Cerebellar nuclear complex (tissue), 1 donor: ENCODE measurements at places on chromosomes 5 and 9.

DNA sequence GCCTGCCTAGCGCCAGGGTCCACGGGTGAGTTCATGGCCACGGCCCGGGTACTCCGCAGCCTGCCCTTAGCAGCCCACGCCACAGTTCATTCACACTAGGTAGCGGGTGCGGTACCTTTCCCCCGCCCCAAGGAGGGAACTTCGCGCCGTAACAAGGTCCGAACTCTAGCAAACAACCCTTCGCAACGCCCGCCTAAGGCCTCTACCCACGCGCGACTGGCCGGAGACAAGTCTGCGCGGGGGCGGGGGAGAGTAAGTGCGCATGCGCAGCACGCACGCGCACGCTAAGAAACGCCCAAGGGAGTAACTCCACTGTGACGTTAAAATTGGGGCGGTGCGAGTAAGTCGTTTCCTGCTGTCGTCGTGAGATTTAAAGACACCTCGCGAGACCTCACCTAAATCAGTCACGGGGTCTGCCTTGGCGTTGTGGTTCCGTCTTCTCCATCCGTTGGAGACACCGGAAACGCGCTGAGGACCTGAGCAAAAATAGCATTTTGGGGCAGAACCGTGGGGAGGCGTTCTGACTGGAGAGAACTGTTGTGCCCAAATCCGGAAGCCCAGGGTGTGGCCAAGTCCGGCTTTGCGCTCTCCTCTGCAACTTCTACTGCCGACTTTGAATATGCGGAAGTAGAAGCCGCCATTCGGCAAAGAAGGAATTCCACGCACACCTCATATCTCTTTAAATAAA lies at the start of gene RAPGEF6:
Gene RAPGEF6 (minus strand): TSS at position 234 of the 688 bp plus-strand sequence. CDS start 199 bp downstream, at position 35.
- DNase-seq: peak; percentile 94

DNA sequence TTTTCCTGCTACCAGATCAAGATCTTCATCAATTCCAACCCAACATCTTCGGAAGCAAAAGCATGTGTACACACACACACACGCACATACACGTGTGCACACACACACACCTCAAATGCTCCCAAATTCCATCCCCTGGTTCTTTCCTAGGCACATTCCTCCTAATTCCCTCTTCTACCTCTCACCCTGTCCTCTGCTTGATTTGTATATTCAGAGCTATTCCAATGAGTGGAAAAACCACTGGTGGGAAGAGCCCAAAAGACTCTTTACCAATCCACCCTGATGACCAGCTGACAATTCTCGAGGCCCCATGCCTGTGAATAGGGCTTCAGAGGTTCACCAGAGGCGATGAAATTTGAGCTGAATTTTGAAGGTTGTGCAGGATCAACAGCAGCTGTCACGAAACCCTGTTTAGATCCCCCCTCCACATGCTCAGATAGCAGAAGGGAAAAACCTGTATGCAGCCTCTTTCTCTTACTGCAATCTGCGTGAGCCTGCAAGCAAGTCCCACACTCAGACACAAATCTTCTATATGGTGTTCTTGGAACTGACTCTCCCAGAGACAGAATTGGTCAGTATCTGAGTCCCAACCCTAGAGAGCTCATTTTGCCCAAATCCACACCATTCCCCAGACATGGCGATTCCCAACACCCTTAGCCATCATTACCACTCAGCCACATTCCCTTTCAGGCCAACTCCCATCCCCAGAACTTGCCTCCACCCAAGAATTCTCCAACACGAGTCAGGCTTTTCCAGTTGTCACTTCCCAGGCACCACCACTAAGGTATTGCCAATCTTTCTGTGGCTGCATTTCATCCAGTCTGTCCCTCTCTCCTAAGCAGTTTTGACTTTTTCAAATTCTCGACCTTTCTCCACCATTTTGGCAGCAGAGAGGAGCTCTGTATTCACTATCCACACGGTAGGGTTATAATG lies 4.3 kb upstream of the TRIO start:
- no peak for DNase-seq

DNA sequence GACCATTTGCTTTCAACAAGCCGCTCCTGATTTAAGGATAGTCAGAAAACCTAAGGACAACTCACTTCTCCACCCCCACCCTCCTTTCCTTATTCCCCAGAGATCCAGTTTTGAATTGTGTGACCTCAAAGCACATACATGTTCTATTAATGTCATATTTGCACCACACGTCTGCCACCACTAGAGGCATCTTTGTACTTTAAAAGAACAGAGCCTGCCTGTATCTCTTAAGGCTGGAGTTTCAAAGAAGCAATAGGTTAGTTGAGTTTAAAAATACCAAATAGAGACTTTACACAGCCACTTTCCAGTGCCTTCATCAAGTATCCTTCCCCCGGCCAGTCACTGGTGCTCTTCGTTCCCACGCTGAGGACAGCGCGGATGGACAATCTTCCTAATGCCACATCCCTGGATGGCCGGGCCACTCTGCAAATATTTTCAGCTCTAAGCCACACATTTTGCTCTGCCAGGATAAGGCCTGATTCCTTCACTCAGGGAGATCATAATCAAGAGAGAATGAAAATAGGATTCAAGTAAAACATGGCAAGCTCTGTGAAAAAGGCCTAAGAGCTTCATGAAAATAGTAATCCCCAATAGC lies 146.3 kb downstream of the SNCAIP start:
- no peak for DNase-seq

DNA sequence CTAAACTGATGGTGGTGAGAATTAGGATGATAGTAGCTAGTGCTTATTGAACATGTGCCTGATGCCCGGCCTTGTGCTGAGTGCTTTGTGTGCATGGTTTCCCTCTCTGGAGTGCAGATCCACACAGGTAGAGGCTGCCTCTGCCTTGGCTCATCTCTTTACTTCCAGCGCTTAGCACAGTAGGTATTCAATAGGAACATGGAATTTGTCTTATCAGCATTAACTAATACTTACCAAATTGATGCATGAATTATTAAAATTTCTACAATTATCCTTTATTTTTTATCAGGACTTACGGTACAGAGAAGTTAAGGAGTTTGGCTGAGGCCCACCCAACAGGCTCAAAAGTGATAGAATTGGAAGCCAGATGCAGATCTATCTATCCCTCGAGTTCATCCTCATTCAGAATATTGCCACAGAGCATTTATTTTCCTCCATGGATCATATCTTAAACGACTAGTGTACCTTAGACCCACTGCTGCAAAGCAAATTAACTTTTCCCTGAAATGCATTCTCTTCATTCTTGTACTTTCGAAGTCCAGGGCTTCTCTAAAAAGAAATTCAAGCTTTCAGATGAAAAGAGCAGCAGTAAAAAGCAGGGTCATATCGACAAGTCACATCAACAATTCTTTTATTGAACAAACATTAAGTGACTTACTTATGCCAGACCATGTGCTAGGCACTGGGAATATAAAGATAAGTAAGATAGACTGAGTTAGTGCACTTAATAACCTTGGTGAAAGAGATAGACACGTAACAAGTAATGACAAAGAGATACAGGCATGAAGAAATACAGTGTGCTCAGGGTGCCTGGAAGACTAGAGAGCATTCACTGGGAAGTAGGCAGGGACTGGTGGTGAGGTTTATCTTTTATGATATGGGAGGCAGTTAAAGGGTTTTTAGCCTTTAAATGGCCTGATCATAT lies 290.0 kb downstream of the ARRDC3 start:
- DNase-seq: no peak
